ENCODE measurements at places on chromosomes 6 and 20.

- no peak for DNase-seq
Observed at GRCh38 chr6:89886378-89887120, 7.7 kb upstream of the GJA10 start.

DNA sequence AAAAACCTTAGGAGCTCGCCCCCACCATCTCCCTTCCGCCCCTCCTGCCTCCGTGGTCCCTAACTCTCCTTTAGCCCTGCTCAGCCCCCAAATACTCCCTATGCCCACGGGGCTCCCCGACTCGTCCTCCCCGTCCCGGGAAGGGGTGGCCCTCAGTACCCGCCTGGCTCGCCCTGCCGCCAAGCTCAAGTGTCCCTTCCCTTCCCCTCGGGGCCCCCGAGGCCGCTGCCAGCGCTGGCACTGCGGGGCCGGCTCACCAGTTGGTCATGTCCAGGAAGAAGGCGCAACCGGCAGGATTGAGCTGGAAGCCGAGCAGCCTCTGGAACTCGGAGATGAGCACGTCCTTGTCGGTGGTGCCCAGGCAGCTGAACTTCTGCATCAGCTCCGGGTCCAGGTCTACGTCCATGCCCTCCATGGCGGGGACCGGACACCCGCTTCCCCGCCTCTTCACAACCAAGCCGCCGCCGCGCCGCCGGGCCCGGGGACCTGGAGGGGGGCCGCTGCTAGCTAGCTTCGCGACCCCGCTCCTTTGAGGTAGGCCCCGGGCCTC lies 303 bp downstream of the ILRUN start:
- no peak for DNase-seq

GRCh38 chr6:155765275-155766194 lies 309.9 kb upstream of the NOX3 start:
- no peak for DNase-seq

GRCh38 chr6:106747139-106747538 lies 117.8 kb downstream of the QRSL1 start:
- DNase-seq: no peak

GRCh38 chr6:117483645-117484016 lies 1.2 kb downstream of the DCBLD1 start:
- no peak for DNase-seq
